ENCODE measurements at places on chromosomes 2 and 18.

- no peak for DNase-seq
Observed at GRCh38 chr2:29247336-29247914, 132.2 kb downstream of the CLIP4 start.

- DNase-seq, result no peak
Observed at GRCh38 chr18:31652357-31652756, 32.0 kb downstream of the B4GALT6 start.

DNA sequence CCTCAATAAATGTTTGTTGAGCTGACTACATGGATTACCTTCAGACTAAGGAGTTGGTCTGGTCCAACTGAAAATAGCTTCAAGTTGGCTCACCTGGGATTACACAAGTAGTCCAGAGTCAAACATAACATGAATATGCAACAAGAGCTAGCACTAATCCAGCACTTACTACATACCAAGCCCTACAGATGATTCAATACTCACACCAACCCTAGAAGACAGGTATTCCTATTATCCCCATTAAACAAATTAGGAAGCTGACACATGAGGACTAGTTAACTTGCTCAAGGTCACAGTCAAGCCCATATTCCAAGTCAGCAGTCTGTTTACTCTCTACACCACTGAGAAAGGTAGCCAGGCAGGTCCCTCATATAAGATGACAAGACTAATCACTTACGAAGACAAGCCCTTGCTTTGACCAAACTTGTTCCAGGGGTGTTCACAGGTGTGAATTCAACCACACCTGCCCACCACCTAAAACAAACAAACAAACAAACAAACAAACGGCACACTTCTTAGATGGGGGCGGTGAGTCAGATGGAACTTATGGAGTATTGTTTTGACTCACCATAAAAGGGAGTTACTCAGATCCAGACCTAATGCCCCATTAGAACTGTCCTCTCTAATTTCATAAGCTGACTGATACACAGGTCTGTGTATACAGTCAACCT is 29.1 kb downstream of the TMEM131 start:
- no peak for DNase-seq

DNA sequence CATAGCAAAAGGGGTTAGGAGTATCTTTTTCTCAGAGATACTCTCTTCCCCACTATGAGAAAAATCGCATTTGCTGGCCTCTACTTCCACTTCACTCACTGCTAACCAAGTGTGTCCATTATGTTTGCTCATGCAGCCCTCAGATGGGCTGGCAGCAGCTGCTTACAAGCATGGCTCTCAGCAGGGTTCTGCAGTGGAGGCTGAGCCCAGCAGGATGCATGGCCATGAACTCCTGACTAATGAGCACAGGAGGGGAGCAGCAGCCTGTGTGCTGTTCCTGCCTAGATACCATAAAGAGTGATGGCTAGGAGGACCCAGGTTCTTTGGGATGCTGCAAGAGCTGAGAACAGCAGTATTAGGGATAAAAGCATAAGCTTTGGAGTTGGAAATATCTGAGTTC is 316.9 kb upstream of the THSD7B start:
- no peak for DNase-seq

DNA sequence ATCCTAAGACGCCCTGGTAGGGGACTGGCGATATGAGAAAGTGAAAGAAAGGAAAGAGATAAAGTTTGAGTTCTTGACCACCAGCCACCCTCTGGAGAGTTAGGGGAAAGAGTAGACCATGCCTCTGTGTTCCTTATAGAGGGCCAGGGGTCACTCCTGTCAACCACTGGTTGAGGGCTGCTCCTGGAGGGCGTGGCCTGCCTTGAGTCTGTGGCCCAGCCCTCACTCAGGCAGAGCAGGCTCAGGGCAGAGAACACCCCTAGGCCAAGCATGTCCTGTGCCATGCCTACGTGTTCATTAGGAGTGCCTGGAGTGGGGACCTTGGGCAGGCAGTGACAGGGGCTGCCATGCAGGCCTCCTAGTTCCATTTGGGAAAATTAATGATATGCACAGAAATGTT is 161.1 kb upstream of the EPB41L3 start:
- no peak for DNase-seq

DNA sequence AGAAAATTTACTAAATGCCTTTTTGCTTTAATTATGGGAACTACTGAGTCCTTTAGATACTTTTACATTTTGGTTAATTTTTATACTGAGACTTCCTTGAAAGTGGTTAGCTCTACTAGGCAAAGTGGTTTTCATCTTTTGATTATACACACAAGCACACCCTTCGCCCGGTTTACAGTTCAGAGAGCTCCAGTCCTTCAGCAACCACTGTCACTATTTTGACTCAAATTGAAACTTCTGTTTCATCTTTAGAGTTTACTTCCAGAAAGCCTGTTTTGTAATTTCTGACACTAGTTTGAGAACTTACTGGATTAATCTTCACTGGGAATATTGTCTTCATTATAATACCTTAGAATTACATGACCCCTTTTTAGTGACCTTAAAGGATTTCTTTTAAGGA is 140.3 kb upstream of the FOSL2 start:
- DNase-seq, result no peak

DNA sequence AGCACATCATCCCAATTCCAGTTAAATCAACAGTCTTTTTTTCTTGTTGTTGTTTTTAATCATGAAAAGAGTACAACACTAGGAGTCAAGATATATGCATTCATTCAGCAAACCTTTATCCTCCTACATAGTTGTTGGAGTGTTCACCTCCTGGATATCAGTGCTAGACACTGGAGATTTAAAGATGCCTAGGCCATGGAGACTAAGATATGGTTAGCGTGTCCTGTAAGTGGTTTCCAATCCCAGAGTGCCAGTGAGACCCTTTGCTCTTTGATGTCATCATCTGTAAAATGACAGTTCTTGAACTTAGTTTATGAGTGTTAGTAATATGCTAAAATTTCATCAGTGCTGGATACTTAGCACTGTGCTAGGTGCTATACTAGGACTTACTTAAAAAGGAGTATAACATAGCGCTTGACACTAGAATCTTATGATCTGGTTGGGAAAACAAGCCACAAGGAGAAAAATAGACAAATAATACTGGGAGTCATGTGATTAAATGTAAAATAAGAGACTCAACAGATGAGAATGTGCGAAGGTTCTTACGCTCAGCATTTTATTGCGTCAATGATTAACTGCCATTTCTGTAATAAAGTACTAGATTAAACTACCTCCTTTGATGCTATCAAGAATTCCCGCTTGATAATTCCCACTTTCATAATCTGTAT is 31.5 kb downstream of the BABAM2 start:
- no peak for DNase-seq

- no peak for DNase-seq
Observed at GRCh38 chr2:54330926-54331835, 75.2 kb upstream of the TSPYL6 start.

GRCh38 chr18:22678486-22678885 is 254.6 kb upstream of the RBBP8 start:
- no peak for DNase-seq

- no peak for DNase-seq
Observed at GRCh38 chr18:49988101-49988500, 174.8 kb upstream of the ACAA2 start.

GRCh38 chr2:181675254-181675653 is 5.1 kb downstream of the NEUROD1 start:
- DNase-seq, result no peak

DNA sequence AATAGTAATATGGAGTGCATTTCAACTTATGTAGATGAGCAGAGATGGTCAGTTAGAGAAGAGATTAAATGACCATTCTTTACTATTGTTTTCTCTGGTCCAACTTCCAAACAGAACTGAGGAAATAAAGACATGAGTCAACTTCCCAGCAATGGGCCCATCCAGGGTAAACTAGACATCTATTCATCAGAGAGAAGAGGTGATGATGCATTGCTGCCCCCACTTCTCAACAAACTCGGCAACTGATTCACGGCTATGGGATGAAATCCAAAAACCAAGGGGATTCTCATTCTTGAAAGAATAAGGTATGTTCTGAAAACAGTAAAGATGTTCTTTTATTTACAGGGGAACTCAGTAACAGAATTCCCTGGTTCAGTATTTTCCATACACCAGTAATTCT is 190.7 kb downstream of the RDH14 start:
- DNase-seq, result no peak

DNA sequence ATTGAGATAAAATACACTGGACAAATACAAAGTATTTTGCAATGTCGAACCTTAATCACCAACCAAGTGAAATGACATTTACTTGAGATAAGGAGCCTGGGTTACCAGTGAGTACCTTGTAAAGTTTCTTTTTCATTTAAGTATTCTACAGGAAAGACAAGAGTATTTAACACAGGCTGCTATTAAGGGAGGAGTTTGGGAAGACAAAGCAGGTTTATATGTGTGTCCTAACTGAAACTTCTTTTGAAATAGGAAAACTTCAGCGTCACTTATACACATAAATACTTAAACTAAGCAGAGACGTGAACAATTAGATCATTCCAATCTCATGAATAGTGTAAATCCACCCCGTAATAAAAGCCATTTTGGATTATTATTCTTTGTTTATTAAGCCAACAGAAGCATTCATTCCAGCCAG is 126.7 kb upstream of the CYP26B1 start:
- no peak for DNase-seq

DNA sequence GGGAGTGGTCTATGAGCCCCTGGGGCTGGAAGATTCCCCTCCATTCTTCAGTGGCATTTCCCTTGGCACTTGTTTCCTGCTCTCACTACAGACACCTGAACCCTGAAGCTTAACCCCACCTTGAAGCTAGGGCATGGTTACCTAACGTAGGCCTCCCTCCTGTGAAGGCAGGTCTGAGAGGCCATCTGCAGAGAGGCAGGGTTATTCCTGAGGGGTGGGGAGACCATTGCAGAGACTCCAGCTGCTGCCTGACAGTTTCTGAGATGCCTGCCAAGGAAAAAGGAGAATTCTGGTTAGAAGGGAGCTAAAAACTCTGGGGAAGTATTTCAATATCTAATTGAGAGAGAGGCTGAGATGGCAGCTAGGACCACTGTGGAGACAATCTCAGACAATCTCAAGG is 119.3 kb upstream of the NDUFV2 start:
- DNase-seq, result no peak

DNA sequence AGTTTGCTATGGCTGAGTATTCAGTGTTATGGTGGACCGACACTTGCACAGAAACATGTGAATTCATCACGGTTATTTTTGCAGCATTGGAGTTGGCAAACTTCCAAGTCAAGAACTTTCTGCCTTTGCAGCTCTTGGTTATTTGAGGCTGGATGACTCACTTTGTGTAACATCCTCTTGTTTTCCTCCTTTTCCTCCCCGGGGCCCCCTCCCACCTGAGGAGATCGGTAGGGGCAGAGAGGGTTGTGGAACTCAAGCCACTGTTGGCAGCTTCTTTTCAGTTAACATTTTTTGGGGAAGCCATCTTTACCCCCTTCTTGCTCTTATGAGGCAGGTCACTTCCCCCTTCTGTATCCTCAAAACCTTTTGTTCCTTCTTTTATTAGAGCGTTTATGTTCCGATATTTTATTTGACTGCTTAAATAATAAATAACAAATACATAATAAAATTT is 48.6 kb downstream of the DDX1 start:
- no peak for DNase-seq

DNA sequence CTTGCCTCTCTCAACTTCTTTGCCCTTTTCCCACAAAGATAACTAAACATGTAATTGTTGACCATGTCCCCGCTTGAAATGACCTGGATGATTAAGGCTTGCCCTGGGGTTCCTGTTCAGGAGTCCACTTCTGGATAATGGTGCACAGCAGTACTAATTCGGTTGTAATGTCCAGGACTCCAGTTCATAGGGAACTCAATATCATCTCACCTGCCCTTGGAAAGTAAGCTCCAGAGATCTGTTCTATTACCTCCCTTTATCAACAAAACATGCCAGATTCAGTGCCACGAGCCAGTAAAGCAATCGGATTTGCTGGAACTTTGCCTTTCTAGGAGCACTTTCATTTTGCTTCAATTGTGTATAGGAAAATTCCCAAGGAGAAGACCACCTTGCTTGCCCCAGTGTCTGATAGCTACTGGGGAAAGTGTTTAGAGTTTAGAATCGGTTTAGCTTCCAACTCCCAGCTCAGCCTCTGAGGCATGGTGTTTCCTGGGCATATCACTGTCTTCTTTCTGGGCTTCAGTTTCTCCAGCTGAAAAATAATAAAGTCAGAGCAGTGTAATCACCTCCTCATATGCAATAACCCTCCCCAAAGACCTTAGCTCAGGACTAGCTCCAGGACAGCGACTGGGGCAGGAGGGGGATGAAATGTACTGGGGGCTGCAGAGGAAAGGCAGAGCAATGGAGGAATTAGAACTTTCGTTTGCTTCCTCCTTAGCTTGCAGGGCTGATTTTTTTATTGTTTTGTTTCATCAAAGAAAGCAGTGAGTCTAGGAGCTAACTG is 162.6 kb upstream of the CYRIA start:
- DNase-seq, result no peak

- DNase-seq, result no peak
Observed at GRCh38 chr2:208266553-208266893, 468 bp downstream of the PIKFYVE start.

DNA sequence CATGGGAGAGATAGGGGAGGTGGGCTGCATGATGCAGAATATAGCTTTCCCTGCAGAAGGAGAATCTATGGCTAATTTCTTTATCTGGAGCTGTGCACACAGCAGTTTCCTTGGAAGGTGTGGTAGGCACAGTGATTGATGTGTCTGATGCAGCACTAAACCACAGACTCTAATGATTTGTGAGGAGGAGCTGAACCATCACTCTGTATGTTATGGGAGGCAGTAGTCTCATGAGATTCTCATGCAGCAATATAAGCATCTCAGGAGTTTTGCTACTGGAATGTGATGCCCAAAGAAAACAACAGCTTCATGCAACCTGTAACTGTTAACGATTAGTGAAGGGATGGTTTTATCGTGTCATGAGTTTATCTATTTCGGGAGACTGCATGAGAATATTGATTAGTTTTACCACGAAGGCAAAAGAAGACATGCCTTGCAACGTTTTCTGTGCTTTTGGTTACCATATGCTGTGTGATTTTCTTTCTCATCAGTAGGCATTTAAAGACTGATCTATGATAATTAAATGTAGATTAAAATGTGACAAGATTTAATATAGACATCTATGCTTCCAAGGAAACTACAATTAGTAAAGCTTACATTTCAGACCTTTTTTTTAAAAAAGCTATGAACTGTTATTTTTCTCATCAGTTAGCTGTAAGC is 286.8 kb downstream of the ARL6IP6 start:
- DNase-seq, result no peak

GRCh38 chr18:71986351-71987050 is 557.6 kb downstream of the CBLN2 start:
- no peak for DNase-seq

- no peak for DNase-seq
Observed at GRCh38 chr2:133360882-133361281, 207.4 kb downstream of the NCKAP5 start.

- peak; percentile 65 for DNase-seq
Observed at GRCh38 chr18:5238371-5238976, 41.4 kb upstream of the AKAIN1 start.

Data from lower lobe of right lung (tissue), 2 donors.